T-helper 17 cell (primary cell): ENCODE measurements at places on chromosomes 7 and 10.

DNA sequence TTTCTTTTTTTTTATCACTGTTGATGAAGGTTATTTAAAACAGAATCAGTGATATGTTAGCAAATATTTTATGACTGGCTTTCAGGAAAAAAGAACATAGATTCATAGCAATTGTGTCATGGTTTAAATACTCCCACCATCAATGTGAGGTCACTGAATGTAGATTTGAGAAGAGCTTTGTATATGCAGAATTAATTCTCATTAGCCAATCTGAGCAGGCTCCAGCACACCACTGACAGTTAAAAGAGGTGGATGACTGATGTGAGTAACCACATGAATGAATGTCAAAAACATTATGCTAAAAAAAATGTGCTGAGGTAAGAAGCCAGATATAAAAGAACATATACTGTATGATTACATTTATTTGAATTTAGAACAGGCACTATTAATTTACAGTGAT, 174.8 kb upstream of the KAT6B start:
- no peak for DNase-seq

DNA sequence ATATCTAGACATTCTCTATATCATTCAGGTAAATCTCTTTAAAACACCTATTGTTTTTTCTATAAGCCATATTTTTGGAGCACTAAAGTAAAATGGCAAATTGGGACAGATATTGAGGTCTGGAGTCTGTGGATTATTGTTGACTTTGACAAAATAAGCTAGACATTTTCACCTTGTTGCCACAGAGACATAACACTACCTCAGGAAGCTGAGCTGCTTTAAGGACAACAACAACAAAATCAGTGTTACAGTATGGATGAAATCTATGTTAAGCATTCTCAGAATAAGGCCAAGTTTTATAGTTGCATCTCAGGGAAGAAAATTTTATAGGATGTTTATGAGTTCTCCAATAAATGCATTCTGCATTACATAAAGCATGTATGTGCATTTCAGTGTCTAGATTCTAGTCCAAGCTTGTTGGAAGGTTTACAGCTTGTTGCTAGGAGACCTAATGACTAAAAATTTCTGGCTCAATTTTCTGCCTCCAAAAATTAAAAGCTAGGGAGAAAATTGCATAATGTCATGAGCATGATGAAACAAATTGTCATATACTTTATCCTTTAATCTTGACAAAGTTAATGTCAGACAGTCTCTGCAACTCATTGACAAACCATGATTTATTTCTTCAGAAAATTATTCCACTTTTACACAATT, 18.3 kb downstream of the LIPM start:
- DNase-seq = no peak

DNA sequence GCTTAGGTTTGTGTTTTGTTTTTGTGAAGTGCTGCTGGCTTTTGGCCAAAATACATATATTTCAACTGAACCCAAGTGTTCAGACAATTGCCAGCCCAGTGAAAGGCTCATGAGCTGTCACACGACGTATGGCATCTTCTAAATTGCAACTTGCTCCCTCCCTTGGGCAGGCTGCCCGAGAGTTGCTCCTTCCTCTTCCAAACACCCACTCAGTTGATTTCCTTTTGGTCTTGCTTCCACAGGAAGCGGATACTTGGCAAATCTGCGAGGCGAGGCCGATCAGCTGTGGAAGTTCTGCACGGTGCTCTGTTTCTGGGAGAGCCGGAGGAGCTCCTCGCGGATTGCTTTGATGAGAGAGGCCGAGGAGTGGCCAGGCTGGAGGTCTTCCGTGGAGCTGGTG, 39.6 kb upstream of the ATP6V0A4 start:
- DNase-seq = no peak

- no peak for DNase-seq
Measured at GRCh38 chr10:96548589-96548988, 34.9 kb upstream of the TLL2 start.

DNA sequence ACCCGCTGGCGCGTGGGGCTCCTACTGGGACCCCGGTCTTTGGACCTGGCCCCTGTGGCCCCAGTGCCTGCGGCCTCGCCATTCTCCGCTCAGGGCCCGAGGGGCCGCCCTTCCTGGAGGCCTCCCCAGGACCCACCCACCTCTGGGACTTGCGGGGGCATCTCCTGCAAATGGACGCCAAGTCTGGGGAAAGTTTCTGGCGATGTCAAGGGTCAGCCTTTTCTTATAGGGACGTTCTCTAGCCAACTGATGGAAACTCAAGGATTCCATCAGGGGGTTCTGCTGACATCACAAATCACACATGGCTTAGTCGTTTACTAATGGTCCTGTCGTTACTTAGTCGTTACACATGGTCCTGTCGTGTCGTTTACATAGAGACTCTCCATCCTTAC, 57.7 kb upstream of the RHOBTB1 start:
- no peak for DNase-seq
